ENCODE measurements at places on chromosomes 12 and 14.
A peak's percentile ranks its signal among the peaks of the same experiment; 100 is the strongest.

GRCh38 chr12:120136093-120136770, 19.7 kb upstream of the RAB35 start:
- no peak for DNase-seq

GRCh38 chr12:55931780-55932550, 1.0 kb downstream of the DGKA start:
- DNase-seq: no peak

DNA sequence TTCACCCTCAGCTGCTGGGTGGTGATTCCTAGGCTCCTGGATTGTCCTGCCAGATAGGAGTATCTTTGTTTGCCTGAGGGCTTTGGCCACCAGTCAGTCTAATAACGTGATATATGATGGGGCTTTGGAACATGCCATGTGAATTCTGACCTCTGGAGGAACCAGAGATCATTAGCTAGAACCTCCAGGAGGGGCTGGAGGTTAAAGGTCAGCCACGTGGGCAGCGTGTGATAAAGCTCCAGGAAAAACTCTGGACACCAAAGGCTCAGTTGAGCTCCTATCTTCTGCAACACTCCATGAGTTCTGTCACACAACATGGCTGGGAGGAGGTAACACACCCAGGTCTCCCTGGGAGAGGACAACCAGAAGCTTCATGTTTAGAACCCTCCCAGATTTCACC, 251.1 kb downstream of the DAD1 start:
- DNase-seq: no peak

GRCh38 chr12:79689477-79690141, 1.2 kb downstream of the PAWR start:
- peak; percentile 10 for DNase-seq

- DNase-seq: no peak
These were observed 35.8 kb downstream of the FBXO33 start for GRCh38 chr14:39396448-39396847.

DNA sequence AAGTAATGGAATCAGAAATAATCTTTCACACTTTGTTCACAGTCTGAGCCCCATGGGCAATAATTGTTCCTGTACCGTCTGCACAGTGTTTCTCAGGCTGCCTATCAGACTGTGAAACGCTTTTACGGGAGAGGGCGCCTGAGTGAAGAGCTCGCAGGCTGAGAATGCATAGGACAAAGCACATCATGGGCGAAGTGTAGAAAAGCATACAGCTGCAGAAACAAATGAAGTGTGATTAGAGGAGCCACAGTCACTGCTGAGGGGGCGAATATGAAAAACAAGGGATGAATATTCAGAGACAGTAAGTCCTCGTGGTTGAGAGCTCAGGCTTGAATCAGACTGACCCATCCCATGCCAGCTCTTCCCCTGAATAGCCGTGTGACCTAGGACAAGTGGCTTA, 438.4 kb upstream of the DCN start:
- peak; percentile 55 for DNase-seq

DNA sequence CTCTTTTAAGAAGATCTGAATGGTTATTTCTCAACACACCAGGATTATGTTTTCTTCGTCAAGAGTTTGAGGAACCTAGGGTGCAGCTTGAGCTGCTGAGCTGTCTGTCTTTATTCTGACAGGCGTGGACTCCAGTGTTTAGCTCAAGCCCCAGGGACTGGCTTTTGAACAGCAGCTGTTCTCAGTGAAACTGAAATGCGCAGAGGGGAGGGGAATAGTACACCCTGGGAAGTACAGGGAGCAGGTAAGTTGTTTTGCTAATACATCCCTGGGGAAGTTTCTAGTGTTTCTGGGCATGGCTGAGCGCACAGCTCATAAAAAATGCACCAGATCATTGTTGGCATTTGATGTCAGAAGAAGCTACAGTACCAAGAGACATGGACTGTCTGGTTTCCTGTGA, 659.8 kb downstream of the DIO2 start:
- DNase-seq: peak; percentile 5

- no peak for DNase-seq
These were observed 26.5 kb downstream of the NUDT4 start for GRCh38 chr12:93403988-93404803.

DNA sequence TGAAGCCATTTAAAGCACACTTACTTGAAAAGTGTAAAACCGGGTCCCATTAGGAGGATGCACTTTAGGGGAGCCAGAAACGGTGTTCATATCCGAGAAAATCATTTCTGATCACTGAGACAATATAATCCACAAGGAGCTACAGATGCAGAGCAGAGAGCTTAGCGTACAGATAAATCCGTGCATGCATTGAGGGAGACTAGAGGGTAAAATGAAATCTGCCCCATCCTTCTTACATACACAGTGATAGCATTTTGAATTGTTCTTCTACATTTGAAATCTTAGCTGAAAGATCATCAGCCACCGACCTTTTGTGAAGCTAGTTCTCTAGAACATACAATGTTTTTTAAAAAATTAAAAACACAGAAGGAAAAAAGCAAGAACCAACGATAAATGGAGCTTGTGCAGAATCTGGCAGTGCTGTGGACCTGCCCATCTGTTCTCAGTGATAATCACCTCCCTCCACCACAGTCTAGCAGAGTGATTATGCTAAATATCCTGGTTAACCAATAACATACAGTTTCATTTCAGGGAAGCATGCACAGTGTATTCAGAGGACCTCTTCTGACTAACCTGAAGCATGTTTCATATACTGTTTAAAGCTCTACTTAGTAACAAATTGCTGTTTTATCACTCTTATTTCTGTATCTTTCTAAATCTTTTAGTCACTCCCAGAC, 161.1 kb downstream of the PPFIA2 start:
- DNase-seq: peak; percentile 82

GRCh38 chr14:79661752-79662151, 549.6 kb downstream of the DIO2 start:
- no peak for DNase-seq

All from NCI-H524 (cell line).